ENCODE measurements at places on chromosomes 16 and 17. TPM values are rescaled to one million over a fixed set of nuclear protein-coding genes. Genes with fewer than 3 reads are reported as not detected.
A peak's percentile ranks its signal among the peaks of the same experiment; 100 is the strongest.

DNA sequence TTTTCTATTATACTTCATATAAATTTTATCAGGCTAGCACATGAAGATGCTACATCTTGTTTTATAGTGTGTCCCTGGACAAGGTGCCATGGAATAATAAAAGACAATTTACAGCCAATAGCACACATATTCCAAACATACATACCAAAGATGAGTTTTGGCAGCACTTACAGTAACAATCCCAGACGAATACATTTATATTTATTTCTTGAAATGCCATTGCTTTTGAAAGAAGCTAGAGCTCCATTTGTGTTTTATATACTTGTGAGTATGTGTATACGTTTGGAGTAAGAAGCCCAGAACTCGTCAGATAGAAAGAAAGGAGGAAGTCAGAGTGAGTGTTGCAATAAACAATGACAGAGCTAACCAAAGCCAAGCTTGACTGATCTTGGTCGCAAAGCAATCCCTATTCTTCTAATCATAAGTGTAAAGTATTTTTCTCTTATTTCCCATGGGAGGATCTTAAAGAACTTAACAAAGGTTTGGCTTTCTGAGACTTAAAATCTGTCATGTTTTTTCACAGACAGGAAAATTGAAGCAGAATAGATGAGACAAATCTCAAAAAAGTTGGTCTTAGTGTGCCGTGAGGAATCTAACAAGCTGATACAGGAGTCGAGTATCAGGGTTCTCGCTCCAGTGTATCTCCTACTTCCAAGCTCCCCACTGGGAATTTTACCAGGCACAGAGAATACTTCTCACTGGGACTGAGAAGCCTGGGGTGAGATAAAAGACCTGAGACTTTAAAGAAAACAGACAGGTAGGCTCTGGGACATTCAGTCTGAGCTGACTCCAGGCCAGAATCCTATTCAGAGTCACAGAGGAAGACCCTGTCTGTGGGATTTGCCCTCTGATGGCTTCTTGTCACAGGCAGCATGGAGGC is 175.4 kb downstream of the AATF start:
- DNase-seq, result no peak

GRCh38 chr16:26905336-26905735 is 161.4 kb upstream of the C16orf82 start:
- no peak for DNase-seq

DNA sequence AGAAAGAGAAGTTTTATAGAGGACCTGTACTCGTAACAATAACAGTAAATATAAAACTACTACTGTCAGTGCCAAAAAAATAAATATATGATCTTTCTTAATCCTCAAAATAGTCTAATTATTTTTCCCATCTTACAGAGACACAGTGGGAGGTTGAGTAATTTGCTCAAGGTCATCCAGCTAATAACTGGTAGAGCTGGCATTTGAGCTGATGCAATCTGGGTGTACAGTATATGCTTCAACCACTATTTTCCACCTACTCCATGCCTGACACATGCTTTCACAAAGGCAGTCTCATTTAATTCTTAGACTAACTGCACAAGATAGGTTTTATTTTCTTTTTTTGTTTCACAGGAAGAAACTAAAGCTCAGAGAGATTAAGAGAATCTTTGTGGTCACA is 33.6 kb downstream of the PIGL start:
- DNase-seq, result no peak

- DNase-seq, result peak; percentile 50
Observed at GRCh38 chr17:8960325-8961140, 5.0 kb downstream of the PIK3R5 start.

DNA sequence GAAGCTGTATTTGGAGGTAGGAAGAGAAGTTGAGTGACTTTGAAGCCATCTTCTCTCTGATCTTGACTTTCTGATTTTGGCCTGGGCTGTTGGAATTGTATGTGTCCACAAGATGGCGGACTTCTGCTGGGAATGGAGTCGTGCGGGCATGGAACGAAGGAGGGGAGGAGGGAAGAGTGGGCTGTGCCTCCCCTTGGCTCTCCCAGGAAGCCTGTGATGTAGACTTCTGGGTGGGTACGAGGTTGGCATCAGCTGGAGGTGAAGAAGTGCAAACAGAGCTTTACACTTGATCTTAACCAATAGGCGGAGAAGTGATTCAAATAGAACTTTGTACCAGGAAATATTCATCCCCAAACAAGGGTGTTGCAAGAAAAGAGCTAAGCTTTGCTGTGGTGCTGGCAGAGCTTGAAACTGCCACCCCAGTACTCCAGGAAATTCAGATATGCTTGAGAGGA is 7.4 kb upstream of the TMEM220 start:
- DNase-seq, result no peak

DNA sequence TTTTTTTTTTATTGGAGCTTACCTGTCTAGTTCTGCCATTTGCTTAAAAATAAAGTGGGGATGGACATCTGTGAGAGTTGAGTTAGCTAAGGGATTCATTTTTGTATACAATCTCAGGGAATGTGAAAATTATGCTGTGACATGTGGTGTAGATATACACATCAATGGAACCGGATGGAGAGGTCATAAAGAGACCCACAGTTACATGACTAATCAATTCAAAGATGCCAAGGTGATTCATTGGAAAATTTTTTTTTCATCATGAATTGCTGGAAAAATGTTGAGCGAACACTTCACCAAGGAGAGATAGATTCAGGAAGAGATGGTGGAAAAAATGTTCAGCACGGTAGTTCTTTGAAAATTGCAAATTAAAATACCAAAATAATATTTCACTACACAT is 605.4 kb upstream of the KIF2B start:
- DNase-seq, result no peak

DNA sequence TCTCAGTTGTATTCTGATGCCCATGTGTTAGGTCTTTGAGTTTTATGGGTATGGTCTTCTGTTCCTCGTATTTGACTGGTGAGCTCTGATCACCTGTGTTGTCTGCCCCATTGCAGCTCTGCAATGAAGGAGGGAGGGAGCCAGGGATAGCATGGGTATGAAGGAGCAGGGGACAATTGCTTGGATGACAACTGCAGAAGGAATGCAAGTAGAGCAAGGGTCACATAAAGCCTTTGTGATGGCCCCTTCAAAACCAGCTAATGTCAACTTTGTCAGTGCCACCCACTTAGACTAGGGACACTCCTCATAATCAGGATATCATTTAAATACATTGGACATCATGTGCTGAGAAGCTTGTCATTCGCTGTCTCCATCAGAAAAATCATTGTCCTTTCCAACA is 152.7 kb upstream of the MAF start:
- DNase-seq, result no peak

Gene KRTAP4-9
- not detected for total RNA-seq

- DNase-seq, result no peak
Observed at GRCh38 chr17:56810891-56811775, 22.6 kb downstream of the C17orf67 start.

Gene PPP1R27
- not detected for total RNA-seq

Gene FGF11
- 3.3 TPM for total RNA-seq

DNA sequence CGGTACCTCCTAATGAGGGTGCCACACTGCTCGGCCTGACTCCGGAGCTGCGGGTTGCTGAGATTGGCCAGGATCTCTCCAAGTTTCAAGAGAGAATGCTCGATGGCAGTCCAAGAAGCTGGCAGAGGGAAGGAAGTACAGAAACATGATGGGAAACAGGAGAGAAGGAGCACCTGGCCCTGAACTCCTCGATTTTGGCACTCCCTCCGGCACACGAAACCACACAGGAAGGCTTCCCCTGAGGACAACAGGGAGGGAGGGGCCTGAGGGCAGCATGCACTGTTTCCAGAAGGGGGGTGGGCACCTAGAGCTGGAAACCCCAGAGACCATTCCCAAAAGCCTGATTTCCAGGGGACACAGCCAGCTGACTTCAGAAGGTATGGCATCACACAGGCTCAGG is 18.1 kb downstream of the CSF3 start:
- DNase-seq, result no peak

DNA sequence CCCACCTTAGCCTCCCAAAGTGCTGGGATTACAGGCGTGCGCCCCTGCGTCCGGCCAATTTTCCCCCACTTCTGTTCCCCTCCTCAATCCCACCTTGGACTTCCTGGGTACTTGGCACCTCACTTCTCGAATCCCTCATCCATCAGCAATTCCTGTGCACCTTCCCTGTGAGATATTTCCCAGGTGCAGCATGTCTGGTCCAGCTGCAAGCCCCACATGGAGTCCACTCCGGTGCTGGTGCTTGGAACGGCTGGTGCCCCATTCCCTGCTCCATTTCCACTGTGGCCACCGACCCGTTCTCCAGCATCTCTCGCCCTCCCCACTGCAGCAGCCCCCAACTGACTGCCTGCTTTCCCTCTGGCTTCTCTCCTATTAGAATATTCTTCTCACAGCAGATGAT is 35.3 kb downstream of the NOL11 start:
- DNase-seq, result no peak

DNA sequence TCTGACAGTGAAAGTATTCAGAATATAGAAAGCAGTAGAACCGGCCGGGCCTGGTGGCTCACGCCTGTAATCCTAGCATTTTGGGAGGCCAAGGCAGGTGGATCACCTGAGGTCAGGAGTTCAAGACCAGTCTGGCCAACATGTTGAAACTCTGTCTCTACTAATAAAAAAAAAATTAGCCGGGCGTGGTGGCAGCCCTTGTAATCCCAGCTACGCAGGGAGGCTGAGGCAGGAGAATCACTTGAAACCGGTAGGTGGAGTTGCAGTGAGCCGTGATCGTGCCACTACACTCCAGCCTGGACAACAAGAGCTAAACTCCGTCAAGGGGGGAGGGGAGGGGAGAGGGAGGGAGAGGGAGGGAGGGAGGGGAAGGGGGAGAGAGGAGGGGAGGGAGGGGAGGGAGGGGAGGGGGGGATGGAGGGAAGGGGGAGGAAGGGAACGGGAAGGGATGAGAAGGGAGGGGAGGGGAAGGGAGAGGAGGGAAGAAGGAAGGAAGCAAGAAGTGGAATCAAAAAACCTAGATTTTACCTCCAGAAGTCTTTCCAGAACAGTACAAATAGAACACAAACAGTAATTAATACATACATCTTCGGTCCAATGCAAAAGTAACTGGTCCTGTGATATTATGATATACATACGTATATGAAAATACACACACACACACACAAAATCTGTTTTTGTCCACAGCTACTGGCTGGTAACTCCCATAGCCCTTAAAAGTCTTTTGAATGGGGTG is 10.9 kb upstream of the NT5C start:
- DNase-seq, result no peak

GRCh38 chr16:64225696-64226095 is 896.2 kb downstream of the CDH11 start:
- no peak for DNase-seq

DNA sequence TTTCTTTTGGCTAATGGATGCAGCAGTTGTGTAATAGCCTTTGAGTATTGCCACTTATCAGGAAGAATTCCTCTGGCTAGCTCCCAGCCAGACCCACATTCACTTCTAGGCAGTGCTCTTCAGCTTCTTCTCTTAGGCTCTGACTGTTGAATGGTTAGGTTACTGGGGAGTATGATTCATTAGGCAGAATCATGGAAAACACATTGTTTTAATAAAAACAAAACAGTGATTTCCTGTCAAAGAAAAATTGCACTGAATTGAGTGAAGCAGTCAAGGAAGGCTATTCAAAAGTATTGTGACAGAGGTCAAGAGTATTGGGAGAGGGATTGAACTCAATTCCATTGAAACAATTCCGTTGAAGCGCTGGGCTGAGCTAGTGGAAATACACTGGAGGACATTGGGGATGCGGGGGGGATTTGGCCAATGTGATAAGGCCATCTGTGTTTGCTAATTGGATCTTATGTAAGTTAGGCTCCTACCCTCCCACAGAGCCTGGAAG is 68.0 kb downstream of the CNTNAP4 start:
- DNase-seq, result no peak

DNA sequence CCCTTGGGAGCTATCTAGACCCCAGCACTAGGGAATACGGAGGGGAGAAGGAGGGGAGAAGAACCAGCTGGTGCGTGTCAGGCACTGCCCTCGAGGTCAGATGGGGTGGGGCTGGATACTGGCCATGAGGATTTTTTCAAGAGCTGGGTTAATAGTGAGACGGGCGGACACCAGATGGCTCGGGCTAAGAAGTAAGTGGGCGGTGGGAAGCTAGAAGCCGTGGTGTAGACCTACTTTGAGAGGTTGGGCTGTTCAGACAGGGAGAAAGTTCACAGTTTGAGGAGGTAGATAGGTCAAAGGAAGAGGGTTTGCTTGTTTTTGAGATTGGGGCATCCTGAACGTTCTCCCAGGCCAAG is 303.8 kb downstream of the SEC14L1 start:
- peak; percentile 72 for DNase-seq

Gene SALL1
- not detected for total RNA-seq

- DNase-seq, result no peak
Observed at GRCh38 chr17:38873640-38874380, 4.0 kb downstream of the LASP1 start.

DNA sequence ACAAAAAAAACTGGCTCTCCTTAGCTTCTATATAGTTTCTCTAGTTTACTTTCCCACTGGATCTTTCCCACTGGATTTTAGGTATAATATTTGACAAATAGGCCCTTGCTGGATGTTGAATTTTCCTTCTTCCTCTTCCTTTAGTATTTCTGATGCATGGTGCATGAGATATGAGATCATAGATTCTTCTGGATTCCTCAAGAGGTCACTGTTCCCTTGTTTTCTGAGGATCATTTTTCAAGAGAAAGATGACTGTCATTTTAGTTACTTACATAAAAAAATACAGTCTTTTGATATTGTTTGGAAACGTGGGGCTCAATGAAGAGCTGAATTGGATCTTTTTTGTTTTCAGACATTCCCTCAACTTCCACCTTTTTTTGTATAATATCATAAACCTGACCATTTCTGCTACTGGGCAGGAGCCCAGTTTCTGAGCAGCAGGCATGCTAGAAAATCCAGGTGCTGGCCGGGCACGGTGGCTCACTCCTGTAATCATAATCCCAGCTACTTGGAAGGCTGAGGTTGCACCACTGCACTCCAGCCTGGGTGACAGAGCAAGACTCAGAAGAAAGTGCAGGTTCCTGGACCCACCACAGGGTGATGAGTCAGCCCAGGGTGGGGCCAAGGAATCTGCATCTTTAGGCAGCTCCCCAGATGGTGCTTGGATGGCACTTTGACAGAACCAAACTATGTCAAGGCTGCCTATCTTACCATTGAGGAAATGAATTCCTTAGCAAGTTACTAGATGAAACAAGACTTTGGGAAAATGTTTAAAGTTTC is 70.3 kb downstream of the SDR42E1 start:
- DNase-seq, result peak; percentile 35

DNA sequence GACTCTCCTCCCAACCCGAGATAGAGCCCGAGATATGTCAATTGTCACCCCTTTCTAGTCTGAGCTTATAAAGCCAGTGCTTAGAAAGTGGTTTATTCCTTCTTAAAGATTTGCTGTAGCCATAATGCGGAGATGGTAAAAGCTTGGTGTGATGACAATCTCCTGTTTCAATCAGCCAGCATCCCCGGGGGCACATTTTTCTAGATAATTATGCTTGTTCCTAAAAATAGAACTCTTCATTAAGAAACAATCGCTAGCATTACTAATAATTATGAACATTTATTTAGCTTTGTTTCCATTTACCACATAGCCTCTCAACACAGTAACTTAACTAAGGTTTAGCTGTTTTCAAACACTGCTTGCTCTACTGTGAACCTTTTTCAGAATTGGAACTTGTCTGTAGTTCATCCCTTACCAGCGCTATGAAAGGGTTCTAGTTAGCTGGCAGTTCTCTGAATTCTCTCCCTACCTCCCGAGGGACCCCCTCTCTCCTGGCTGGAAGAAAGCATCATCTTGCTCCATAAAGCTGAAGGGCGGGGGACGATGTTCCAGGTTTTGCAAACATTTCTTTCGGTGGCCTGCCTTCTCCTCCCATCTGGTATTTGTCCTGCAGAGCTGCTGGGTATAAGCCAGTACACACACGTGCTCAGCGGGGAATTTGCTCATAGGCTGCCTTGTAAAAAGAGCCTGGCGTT is 922 bp upstream of the MRPL58 start:
- DNase-seq, result no peak

GRCh38 chr17:27318633-27319032 is 24.7 kb downstream of the WSB1 start:
- no peak for DNase-seq

Gene EME1
- 0.81 TPM for total RNA-seq

Data from CD4-positive, CD25-positive, alpha-beta regulatory T cell (primary cell).